ENCODE measurements at places on chromosomes 2 and 18.

GRCh38 chr2:25073025-25073424 is 31.1 kb downstream of the EFR3B start:
- no peak for DNase-seq

DNA sequence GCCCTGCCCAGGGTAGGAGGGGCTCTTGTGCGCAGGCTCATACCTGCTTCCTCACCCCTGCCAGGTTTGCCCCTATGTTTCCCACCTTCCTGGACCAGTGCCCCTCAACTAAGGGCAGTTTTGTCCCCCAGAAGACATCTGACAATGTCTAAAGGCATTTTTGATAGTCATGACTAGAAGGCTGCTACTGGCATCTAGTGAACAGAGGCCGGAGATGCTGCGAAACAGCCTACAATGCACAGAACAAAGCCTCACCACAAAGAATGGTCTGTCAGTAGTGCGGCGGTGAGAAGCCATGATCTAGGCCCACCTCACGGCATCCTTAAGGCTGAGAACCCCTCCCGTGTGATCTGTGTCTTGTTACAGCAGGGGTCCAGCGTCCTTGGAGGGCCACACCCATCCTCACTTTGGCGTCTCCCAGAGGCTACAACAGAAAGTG is 96.0 kb downstream of the TMEM17 start:
- DNase-seq = no peak

DNA sequence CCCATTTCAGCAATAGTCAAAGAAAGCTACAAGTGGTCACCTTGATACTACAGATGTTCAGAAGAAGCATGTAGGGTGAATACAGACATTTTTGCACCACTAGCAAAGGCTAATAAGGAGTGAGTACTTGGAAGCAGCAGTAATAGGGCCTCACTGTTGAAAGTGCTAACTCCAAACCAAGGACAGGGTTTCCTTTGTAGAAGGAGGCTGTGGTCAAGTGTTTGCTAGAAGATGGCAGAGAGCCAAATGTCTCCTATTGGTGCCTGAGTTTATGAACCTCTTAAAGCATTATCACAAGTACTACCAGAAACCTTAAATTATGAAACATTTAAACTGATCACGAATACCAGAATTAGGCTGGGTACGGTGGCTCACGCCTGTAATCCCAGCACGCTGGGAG is 308.1 kb downstream of the ZEB2 start:
- no peak for DNase-seq

- no peak for DNase-seq
Observed at GRCh38 chr2:191645434-191646162, 32.3 kb upstream of the NABP1 start.

DNA sequence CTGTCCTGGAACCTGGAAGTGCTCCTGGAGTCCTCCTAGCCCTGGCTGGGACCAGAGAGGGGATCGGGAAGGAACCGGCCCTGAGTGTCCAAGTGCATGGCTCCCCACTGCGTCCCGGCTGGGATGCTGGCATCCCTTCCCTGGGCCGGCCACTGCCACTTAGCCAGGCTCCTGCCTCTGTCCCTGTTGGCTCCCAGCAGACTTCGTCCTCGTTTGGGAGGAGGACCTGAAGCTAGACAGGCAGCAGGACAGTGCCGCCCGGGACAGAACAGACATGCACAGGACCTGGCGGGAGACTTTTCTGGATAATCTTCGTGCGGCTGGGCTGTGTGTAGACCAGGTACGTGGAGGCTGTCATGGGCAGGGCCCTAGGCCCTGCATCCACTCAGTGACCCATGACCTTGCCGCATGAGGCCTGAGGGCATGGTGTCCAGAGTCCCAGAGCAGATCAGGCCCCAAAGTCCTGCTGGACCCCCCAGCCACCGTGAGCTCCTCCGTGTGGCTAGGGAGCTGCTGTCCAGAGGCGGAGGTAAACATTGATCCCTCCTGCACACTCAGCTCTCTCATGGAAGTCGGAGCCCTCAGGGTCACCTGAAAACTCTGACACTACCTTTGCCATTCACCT is 7.1 kb downstream of the ANO7 start:
- no peak for DNase-seq

- no peak for DNase-seq
Observed at GRCh38 chr2:47274054-47274782, 119.1 kb upstream of the STPG4 start.

- no peak for DNase-seq
Observed at GRCh38 chr18:47389210-47389609, 137.8 kb upstream of the SKOR2 start.

- no peak for DNase-seq
Observed at GRCh38 chr2:178025551-178026185, 46.9 kb downstream of the PDE11A start.

DNA sequence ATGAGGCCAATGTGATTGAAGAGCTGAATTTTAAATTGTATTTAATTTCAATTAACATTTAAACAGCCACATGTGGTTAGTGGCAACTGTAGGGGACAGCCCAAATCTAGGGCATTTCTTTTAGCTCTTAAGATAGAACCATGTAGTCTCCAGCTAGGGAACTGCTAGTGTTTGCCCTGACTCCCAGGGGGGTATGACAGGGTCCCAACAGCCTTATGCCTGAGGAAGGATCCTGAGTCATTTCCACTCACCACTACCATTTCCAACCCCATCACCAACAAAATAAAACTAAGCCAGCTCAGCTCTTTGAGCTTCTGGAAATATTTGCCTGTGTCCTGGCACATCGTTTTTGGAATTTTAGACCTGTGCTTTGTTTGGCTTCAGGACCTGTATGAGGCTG is 13.7 kb upstream of the GMCL1 start:
- DNase-seq = no peak

DNA sequence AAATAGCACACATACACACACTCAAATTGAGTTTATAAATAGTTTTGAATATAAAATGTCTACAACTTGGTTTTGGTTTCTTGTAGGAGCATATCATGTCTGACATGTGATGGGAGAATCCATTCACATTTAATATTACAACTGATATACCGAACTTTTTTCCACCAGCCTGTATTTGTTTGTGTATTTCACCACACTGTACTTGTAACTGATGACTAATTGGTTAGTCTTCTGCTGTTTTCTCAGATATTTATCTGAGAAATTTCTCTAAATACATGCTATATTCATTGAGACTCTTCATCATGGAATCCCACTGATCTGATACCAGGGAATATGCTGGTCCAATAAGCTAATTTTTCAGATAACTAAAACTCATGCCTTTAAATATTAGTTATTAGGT is 56.3 kb upstream of the UBXN4 start:
- DNase-seq = no peak

DNA sequence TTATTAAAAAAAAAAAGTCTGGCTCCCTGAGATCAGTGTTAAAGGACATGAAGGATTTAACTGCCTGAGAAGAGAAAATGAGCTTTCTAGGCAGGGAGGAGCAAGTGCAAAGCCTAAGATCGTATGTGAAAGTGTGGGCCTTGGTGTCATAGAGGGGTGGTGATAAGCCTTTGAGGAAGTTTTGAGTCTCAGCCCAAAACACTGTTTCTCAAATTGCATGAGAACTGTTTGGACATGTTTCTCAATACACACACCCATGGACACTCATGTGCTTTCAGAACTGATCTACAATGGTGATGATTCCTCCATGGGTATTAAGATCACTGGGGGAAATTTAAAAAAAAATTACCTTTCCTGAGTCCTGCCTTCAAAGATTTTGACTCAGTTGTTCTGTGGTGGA is 336.7 kb upstream of the RND3 start:
- DNase-seq = no peak

GRCh38 chr2:53842891-53843290 is 16.9 kb downstream of the GPR75 start:
- DNase-seq = no peak

- DNase-seq = peak; percentile 9
Observed at GRCh38 chr2:240567137-240567871, 980 bp upstream of the RNPEPL1 start.

GRCh38 chr2:191892391-191892790 is 45.5 kb upstream of the CAVIN2 start:
- DNase-seq = no peak

- DNase-seq = no peak
Observed at GRCh38 chr2:96934182-96934495, 52.2 kb downstream of the FAM178B start.

DNA sequence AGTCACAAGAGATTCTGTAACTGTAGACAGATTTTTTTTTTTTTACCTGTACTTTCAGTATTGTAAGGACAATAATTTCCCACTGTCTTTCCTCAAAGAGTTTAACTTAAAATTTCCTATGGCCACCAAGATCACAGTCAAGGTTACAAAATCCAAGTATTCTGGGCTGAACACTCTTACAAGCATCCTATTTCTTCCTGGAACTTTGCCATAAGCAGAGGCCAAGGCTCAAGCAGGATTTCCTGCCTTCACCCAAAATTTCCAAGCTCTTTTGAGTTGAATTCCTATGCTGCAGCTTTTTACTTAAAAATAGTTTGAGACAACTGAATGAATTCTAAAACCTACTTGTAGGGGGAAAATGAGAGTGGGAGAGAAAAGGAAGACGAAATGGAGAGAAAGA is 299.4 kb downstream of the ZNF516 start:
- no peak for DNase-seq

DNA sequence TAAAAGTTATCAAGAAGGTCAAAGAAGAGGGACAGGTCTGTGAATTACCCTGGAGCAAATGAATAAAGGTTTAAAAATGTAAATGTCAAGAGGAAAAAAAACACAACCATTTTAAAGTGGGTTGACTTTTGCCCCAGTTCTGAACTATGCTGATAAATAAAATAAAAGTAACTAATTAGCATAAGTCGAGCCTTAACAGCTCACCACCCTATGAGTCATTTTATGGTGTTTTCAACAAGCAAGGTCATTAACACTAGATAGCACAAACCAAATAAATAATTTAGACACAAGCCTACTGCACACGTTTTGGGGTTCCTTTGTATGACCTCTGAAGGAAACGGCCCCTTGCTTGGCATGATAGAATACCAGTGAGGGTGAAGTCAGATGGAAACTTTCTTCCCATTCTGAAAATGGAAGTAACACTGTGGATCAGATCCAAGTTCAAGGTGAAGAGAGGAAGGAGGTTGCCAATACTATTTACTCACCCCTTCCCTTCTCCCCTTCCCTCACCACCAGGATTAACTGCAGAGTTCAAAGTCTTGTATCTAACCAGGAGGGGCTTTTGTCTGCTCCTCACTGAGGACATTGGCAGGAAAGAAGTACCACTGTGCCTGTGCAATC is 380.0 kb upstream of the ACVR2A start:
- no peak for DNase-seq

- DNase-seq = no peak
Observed at GRCh38 chr2:218880859-218881594, 375 bp downstream of the WNT10A start.

GRCh38 chr2:238573916-238574315 is 147.2 kb downstream of the ASB1 start:
- no peak for DNase-seq

- DNase-seq = no peak
Observed at GRCh38 chr2:199458009-199458805, 468 bp upstream of the SATB2 start.

DNA sequence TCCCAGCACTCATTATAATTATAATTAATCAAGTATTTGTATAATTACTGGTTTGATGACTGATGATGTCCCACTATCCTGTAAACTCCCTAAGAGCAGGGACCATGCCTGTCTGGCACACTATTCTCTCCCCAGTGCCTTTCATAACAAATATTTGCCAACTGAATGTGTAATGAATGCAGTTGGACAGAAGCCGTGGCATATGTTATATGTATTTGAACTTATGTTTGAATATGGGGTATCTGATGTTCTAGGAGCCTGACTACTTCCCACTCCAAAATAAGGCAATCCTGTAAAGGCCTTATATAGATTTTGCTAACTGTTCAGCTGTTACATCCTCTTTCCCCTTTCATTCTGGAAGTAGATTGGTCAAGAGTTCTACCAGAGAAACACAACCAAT is 19.7 kb downstream of the OSBPL6 start:
- no peak for DNase-seq

GRCh38 chr2:75564026-75564688 is 3.4 kb upstream of the EVA1A start:
- DNase-seq = peak; percentile 4

GRCh38 chr2:207188626-207189419 is 23.1 kb upstream of the KLF7 start:
- DNase-seq = no peak

- DNase-seq = no peak
Observed at GRCh38 chr2:17660219-17660618, 93.4 kb downstream of the SMC6 start.

- no peak for DNase-seq
Observed at GRCh38 chr2:205878999-205879762, 196.9 kb downstream of the NRP2 start.

DNA sequence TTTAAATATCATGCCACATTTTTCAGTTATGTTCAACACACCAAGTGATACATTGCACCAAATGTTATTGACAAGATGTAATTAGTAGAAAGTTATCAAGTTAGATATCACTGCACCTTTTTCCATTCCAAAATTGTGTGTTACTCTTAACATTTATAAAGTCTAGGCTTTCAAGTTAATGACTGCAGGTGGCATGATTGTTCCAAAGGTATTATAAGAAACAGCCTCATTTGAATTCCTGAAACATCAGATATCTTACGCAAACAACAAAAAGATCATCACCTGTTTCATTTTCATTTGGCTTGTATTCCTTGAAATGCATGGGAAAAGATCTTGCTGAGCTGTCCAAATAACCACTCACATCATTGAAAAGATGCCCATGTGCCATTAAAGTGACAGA is 1528.2 kb upstream of the ZEB2 start:
- no peak for DNase-seq

GRCh38 chr2:99389371-99389770 is 52.2 kb downstream of the EIF5B start:
- DNase-seq = no peak

DNA sequence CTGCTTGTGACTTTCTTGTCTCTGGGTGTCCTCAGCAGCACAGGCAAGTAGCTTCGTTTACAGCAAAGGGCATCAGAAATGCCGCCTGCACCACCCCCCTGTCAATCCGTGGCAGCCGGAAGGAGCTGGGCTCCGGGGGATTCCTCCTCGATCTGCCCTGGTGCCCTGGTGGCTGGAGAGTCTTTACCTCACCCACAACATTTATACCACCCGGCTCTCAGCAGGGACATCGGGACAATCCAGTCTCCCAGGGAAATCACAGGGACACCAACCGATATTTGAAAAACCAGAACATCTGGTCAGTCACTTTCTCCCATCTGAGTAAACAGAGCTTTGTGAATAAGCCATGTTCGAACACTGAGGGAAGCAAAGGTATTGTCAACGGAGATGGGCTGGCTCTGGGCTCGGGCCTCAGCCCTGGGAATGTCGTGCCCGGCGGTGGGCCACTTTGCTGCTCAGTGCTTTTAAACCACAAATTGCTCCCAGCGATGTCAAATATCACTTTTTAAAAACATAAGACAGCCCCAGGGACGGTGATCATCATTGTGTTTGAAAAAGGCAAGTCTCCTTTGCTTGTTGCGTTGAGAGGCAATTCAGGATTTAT is 210.0 kb upstream of the SALL3 start:
- no peak for DNase-seq

GRCh38 chr2:176174824-176175708 is 13.4 kb upstream of the HOXD1 start:
- DNase-seq = no peak

DNA sequence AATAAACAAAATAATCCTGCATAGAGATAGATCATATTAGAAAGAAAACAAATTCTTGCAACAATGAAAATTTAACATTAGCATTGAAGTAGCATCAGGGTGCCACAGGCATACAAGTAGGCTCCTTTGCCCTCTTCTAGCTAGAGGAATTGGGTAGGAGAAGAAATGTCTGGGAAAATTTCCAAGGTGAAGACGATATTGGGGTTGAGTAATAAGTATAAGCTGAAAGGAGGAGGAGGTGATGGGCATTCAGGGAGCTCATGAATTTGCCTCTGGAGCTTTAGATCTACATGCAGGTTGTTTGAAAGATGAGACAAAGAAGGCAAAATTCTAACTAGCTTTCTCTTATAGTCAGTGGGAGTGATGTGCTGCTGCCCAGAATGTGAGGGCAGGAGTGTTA is 504.9 kb downstream of the CCDC85A start:
- no peak for DNase-seq
